ENCODE measurements at places on chromosomes 7 and 10.

- peak; percentile 3 for DNase-seq
Measured at GRCh38 chr7:76048668-76048988, 722 bp downstream of the MDH2 start.

DNA sequence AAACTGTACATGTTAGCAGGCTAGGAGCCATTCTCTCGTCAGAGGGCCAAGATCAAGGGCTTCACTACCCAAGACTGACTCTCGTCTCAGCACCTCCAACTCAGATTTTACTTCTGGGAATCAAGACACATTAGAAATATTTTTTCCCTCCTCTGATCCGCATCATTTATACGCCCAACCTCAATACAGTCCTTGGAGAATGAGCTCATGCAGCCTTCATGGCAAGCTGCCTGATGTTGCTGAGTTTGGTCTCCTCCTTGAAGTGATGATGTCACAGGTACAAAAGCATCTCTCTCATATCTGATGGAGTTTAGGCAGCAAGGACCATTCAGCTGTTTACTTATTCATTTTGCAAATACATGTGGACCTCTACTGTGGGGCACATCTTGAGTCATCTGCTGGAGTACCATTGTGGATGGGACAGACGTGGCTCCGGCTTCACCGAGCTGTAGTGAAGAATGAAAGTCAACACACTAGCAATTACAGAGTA is 114.0 kb downstream of the BMPER start:
- no peak for DNase-seq

DNA sequence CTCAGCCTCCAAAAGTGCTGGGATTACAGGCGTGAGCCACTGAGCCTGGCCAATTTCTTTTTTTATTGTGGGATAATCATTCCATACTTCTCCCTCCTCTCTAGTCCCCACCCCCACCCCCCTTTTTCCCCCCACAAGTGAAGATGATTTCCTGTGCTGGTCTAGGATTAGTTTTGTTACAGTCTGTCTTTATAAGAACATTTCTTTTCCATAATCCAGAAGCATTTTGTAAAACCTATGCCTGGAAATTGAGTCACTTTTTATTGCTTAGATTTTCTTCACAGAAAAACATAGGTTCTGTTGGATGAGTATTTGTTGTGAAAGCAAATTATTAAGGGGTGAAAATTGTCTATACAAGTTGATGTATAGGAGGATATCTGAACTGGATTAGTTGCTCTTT is 98.9 kb downstream of the KAT6B start:
- DNase-seq: no peak

- no peak for DNase-seq
Measured at GRCh38 chr10:71788954-71789353, 15.6 kb upstream of the VSIR start.

DNA sequence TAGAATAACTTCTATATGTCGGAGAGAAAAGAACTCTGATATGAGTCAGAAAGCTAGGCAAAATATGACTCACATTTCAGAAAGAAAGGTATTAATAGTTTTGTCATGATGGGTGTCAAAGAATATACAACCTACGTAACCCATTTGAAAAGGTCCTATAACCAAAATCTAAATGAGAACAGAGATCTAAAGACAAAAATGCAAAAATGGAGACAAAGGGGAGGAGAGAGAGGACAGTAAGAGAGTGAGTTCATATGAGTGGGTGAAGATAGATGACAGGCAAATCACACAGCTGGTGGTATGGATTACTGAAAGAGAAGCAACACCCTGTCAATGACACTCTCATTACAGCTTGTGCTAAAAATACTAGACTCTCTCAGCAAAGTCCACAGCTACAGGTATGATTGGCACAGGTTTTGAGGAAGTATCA is 25.6 kb downstream of the ANKMY2 start:
- DNase-seq: no peak

DNA sequence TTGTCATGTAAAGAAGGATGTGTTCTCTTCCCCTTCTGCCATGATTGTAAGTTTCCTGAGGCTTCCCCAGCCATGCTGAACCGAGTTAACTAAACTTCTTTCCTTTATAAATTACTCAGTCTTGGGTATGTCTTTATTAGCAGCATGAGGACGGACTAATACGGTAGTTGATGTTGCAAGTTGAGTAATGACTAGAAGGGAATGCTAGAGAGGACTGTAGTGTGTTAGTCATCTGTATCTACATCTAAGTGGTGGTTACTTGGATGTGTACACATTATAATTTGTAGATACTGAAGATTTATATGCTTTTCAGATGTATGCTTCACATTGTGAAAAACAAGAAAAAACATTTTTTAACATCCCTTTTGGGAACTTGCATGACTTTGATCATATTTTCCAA is 244.6 kb downstream of the POLR1F start:
- DNase-seq: no peak

GRCh38 chr10:74926791-74927585 is 100.6 kb downstream of the KAT6B start:
- no peak for DNase-seq

DNA sequence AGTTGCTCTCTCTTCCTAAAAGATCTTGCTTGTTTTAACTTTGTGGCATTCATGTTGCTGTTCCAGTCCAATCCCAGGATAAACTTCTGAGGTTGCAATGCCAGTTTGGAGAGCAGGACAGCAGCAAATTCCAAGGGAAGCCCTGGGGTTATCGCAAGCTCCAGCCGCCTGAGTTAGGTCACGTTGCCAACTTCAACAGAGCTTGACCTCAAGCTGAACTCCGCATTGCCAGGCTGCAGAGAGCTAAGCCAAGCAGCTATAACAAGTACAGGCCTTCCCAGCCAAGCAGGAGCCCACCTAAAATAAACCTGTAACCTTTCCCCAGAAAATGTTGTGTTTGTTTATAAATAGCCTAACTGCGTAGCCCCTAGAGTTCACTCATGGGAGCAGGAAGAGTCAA is 138.9 kb upstream of the LYZL1 start:
- no peak for DNase-seq

DNA sequence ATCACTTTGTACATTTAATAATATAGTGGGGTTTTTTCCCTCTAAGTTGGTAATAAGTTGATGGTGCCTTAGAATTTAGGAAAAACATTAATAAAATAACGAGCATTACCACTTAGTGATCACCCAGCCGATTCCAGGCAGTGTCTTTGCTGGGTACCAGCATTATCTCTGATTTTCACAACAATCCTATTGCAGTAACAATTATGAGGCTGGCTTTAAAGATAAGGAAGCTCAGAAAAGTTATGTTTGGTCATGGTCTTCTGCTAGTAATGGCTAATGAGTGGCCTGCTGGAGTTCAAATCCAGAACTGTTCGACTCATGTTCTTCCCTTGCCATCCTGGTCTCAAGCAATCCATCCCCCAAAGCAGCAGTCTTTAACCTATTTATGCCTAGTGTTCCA is 127.9 kb downstream of the CNNM2 start:
- DNase-seq: no peak

DNA sequence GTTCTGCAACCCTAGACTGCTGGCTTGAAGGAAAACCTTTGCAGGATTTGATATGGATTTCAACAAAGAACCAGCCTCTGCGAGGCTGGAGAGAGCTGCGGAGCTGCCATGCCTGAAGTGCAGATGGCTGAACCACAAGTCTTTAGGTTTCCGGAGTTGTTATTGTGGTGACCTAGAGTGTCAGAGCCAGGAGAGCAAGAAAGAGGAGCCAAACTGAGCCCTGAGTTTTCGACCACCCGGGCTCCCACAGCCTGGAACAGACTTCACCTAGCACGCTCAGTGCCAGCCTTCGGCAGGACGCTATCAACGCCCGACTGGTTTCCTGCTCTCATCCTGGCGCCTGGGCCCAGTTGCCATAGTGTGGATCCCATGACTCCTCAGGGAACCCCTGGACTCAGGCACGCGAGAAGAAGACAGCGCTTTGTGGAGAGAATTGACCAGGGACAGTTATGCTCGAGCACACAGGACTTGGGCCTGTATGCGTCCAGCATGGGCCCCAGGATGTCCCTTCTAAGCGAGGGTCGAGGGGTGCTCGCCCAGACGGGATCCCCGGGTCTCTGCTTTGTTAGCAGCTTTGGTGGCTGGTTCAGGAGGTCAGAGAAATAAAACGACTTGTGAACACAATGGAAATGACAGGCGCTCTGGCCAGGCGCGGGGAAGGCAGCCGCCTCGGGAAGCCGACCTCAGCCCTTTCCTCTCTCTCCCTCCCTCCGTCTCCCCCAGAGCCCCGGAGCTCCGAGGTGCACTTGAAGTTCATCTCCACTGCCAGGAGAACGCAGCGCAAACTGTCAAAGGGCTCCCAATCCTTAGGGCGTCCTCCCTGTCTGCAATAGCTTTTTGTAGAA is 1.8 kb upstream of the GAD2 start:
- DNase-seq: no peak

- DNase-seq: peak; percentile 42
Measured at GRCh38 chr10:13340626-13341376, 7.3 kb downstream of the SEPHS1 start.

GRCh38 chr7:23469150-23469960 is 936 bp downstream of the IGF2BP3 start:
- no peak for DNase-seq

DNA sequence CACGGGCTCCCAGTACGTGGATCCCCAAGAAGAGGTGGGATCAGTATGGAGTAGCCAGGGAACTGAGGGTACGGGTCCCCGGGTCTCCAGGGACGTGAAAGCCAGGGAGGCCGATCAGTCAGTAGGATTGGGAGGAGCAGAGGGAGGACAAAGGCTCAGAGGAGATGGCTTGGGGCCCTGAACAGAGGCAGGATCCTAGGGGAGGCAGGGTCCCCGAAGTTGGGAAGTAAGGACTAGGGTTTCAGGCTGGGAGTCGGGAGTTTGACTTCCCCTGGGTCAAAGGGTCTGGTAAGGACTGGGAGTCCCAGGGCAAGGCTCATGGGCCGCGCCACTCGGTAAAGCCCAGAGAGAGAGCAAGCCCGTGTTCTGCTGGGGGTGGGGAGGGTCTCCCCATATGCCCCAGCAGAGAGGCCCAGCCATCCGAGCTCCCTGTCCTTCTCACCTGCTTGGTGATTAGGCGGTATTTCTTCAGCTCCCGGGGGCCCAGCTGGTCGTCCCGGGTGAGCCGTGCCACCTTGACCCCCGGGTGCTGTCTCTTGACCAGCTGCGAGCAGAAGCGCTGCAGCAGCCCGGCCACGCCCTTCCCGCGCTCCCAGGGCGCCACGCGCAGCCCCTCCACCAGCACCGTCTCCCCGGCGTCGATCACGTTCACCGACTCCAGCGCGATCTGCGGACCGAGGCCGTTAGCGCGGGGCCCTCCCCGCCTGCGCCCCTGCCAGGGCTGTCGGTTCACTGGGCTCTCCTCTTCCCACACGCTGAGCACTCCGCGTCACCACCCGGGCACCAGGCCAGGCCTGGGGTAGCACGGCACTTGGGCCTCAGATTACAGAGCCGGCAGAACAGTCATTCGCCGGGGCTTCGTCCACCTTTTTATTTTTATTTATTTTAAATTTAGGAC is 7.0 kb downstream of the NAT16 start:
- no peak for DNase-seq

DNA sequence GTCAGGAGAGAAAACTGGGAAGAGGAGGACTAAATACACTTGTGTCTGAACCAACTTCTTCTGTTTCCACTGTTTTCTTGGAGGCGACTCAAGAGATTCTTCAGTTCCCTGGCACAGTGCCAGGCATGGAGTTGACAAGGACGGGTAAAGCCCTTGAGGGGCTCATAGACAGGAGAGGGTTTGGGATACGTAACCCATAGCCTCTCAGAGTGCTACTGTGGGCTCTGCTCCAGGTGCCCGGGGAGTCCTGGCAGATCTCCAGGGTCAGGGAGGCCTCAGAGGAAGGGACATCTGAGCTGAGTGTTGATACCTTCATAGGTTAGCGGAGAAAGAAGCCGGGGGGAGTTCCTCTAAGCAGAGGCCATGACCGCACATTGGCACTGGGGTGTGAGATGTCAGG is 42.0 kb downstream of the GALNT17 start:
- no peak for DNase-seq

- DNase-seq: peak; percentile 7
Measured at GRCh38 chr10:93062514-93063143, 2.0 kb downstream of the CYP26C1 start.

All from CD4-positive, alpha-beta T cell treated with Interleukin-15 for 4 hours (primary cell).